ENCODE measurements at places on chromosomes 1 and 21. TPM values are rescaled to one million over a fixed set of nuclear protein-coding genes. Genes with fewer than 3 reads are reported as not detected.

DNA sequence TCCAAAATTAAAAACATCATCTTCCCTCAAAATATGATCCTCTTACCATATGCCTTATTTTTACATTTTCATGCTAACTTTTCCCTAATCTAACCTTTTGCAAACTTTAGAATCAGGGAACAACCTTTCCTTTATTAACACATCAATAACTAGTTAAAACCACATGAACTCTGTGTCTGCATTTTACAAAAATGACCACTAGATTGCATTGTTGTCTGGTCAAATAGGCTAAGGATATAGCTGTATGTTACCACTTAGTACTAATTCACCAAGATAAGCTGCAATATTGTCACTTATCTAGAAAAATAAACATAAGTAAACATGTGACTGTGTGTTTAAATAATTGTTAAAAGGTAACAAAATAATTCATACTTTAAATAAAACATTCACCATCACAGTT lies 82.3 kb downstream of the DENND1B start:
- no peak for DNase-seq

DNA sequence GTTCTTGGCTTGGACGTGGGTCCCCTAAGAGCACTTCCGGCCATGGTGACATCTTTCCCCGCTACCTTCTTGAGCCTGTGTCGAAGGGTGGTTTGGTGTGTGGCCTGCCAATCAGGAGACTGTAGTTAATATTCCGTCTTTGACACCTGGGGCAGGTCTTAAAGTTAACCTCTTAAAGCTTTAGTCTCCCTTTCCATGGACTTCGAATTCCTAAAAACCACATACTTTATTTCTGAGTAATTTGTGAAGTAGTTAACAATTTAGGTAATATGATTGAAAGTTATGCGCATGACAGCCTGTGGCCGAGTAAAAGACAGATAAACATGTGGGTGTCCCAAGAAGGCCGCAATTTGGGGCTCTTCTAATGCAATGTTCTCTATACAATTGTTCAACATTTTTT lies 10.2 kb upstream of the RAB29 start:
- DNase-seq: no peak

DNA sequence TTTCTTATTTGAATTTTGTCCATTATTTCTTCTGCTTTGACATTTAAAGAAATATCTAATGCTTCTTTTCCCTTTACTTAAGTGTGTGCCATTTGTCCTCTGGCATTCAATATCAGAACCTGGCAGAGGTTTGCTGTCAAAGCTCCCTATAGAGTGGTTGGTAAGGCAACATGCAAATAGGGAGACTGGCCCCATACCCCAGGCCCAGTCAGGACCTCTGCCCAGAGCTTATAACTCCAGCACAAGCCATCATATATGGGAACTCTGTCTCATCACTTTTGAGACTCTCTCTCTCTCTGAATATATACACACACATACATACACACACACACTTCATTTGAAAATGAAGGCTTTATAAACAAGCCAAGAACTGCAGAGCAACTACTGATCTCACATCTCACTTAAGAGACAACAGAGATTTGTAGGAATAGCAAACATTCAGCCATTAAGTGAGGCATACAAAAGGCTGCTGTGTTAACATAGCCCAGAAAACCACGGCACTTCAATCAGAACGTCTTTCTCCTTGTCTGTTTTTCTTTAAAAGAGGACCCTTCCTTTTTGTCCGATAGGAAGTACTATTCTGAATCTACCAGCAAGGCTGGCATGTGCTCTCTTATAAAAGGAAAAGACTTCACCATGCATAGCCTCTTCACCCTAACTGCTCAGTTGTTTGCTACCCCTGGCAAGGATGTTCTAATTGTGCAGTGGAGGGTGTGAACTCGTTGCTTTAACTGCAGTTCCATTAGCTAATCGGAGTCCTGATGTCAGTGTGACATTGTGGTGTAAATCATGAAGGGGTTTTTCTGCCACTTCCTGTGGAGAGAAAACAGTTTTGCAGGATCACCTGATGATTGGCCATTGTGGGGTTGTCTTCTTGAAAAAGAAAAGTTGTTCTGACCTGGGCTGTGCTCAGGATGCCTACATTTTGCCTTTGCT lies 101.7 kb downstream of the NR5A2 start:
- no peak for DNase-seq

The B3GALT2 gene
- 24.8 TPM for polyA plus RNA-seq

- DNase-seq: no peak
These were observed 61.2 kb upstream of the TENT5C start for GRCh38 chr1:117544509-117545109.
